ENCODE measurements at places on chromosomes 7 and 10.

- DNase-seq: no peak
These were observed 13.5 kb downstream of the SLK start for GRCh38 chr10:103980288-103980906.

DNA sequence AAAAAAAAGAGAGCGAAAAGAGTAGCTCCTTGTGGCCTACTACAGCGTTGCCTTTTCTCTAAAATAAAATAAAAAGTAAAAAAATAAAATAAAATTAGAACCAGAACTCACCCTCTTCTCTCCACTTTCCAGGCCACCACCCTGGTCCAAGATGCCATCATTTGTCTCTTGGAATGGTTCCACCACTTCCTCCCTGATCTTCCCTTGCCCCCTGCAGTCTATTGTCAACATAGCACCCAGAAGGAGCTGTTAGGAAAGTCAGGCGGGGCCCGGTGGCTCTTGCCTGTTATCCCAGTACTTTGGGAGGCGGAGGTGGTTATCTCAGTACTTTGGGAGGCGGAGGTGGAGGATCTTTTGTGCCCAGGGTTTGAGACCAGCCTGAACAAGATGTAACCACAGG lies 7.6 kb upstream of the GRID2IP start:
- DNase-seq: peak; percentile 59

- DNase-seq: no peak
These were observed 392.7 kb upstream of the NFE2L3 start for GRCh38 chr7:25759286-25759685.

- DNase-seq: no peak
These were observed 296.2 kb downstream of the LRRTM3 start for GRCh38 chr10:67221939-67222494.

- peak; percentile 17 for DNase-seq
These were observed 40.3 kb downstream of the COL13A1 start for GRCh38 chr10:69842020-69842419.

All from NAMALWA (cell line).